NCI-H1048 (cell line): ENCODE measurements at places on chromosomes 12 and 14.

DNA sequence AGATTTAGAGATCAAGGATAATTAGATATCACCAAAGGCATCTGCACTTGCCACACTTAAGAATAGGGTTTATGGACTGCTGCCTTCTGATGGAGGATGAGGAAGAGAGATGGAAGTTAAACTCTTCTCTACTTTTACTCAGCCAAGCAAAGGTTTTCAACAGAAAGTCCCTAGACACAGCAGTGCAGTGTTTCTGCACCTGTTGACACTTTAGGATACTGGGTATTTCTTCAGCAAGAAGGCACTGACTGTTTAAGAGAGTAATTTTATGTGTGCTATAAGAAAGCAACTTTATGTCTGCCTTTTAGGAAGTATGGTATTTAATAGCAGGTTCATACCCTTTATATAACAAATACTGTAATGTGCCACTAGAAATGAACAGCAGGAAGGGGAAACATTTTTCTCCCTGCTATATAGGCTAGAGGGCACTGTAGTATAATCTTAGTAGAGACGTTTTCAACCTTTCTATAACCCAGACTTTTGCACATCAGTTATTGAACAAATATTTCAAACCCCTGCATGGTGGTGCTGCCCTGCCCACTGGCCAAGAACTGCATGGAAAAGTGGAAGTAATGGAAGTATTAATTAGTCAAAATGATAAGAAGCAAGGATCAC is 225.0 kb upstream of the GRIP1 start:
- DNase-seq, result no peak

GRCh38 chr14:23015618-23016017 is 5.7 kb upstream of the C14orf93 start:
- DNase-seq, result no peak

GRCh38 chr12:19847294-19848059 is 408.2 kb downstream of the AEBP2 start:
- no peak for DNase-seq

GRCh38 chr12:12560587-12561370 is 1.9 kb downstream of the DUSP16 start:
- DNase-seq, result peak; percentile 14

GRCh38 chr14:104753528-104754212 is 723 bp downstream of the SIVA1 start:
- no peak for DNase-seq

DNA sequence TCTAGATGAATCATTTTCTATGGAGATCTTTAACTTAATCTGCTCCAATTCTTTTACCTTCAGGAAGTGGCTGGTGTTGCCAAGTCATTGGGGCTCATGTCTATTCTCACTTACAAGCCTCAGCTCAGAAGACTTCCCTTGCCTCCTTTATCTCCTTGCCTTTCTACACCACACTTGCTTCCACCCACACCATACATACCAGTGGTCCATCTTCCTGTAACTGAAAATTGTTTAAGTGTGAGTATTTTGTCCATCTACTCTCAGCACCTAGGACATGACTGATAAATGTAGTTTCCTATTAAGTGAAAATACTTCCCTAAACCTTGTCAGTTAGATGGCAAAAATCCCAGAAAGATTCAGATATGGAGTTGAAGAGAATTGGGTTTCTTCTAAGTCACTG is 199.7 kb upstream of the CPNE8 start:
- DNase-seq, result no peak

GRCh38 chr12:28610401-28611114 is 420.3 kb downstream of the CCDC91 start:
- DNase-seq, result no peak

- DNase-seq, result no peak
These were observed 140.5 kb downstream of the ADGRD1 start for GRCh38 chr12:131093971-131094830.

GRCh38 chr14:105418269-105419194 is 1.1 kb upstream of the MTA1 start:
- DNase-seq, result no peak

GRCh38 chr14:92538412-92538985 is 24.9 kb downstream of the RIN3 start:
- no peak for DNase-seq
